ENCODE measurements at places on chromosomes 6 and 20.

DNA sequence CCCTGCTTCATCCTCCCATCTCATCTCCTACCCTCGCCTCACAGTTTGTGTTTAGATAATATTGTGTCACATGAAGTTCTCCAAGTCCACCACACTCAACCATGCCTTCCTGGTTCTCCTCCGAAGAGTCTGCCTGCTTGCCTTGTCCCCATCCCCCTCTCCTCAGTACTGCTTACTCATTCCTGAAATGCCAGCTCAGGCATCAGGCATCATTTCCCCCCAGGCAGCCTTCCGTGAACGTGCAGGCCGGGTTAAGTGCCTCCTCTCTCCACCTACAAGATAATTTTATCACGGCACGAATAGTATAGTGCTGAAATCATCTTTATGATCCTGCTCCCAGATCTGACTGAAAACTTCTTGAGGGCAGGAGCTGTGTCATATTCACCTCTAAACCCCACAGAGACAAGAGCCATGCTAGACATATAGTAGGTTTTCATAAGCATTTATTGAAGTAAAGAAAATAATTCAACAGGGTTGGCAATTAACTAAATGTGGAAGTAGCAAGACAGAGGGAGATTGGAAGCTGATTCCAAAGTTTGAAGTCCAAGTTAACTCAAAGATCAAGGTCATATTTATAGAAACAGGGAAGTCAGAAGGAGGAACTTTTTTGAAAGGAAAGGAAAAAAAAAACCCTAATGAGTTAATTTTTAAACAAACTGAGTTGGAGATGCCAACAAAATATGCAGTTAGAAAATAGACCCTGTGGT lies 48.7 kb upstream of the BMP2 start:
- no peak for DNase-seq

DNA sequence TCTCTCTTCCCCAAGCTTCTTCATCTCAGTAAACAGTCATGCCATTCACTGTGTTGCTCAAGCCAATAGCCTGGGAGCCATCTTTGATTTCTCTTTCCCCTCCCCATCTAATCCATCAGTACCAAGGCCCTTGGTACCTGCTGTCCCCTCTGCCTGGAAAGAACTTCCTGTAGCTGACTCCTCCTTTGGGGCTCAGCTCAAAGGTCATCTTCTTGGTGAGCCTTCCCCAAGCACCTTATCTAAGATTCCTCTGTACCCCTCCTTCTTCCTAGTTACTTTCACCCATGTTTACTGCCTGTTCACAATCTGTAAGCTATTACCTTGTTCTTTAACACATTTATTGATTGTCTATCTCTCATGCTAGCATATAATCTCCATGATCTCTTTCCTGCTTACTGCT lies 3.5 kb downstream of the AARS2 start:
- no peak for DNase-seq

DNA sequence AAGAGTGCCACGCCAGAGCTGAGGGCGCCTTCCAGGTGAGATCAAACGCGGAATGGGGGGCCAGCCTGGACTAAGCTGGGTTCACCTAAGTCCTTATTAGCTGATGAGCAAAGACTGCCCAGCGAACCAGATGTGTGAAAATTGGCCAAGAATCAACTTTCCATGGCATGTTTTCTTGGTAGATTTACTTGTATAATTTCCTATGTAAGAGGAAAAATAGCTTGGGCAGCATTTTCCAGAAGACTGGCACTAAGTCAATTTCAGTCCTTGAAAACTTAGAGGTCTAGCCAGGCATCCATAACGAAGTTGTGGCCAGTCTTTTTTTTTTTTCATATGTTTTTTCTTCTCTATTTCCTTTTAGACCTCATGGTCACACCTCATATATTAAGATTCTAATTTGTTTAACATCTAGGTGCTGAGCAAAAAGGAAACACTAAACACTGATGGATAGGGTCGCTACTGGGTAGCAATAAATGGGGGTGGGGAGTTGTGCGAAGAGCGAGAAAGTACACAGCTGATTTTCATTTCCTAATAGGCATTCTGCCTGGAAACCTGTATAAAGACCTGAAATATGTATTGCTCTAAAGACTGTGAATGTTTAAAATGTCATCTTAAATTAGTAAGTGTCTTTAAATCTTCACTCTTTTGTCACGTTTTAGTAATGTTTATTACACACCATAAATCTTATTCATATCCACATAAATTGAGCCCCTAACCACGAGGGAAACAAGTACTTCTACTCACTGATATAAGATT lies 188.8 kb downstream of the CD83 start:
- no peak for DNase-seq

- no peak for DNase-seq
Measured at GRCh38 chr20:47774131-47774777, 11.0 kb downstream of the SULF2 start.

DNA sequence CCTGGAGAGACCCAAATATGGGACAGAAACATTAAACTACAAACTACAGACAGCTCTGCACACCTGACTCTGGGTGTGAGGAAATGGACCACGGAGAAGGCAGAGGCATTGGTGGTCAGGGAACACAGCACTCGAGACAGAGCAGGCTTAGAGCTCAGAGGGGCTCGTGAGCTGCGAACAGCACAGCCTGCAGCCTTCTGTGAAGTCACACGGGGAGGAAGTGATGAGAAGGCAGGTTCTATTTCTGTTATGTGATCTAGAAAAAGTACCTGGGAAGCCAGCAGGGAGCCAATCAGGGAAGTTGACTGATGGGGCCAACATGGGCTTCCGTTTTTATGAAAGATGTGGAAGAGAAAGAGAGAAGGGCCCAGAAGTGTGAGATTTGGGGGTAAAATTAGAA lies 88.9 kb upstream of the SNAP25 start:
- DNase-seq: no peak

Measured in activated CD8-positive, alpha-beta memory T cell treated with anti-CD3 and anti-CD28 coated beads for 1 hour (primary cell).